WTC11 (cell line): ENCODE measurements at places on chromosomes 3 and 15. TPM values are rescaled to one million over a fixed set of nuclear protein-coding genes. Genes with fewer than 3 reads are reported as not detected.

DNA sequence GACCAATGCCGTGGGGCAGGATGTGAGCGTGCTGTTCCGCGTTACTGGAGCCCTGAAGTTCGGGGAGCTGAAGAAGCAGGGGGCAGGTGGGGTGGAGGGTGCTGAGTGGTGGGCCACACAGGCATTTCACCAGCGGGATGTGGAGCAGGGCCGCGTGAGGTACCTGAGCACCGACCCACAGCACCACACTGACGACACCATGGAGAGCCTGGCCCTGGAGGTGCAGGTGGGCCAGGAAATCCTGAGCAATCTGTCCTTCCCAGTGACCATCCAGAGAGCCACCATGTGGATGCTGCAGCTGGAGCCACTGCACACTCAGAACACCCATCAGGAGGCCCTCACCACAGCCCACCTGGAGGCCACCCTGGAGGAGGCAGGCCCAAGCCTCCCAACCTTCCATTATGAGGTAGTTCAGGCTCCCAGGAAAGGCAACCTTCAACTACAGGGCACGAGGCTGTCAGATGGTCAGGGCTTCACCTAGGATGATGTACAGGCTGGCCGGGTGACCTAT, 179.6 kb downstream of the TBC1D2B start:
- no peaks in the 10 kb centered on the region for H3K27me3 ChIP-seq
- no peak overlapping the region for H3K4me3 ChIP-seq
- no peak overlapping the region for H3K27ac ChIP-seq

DNA sequence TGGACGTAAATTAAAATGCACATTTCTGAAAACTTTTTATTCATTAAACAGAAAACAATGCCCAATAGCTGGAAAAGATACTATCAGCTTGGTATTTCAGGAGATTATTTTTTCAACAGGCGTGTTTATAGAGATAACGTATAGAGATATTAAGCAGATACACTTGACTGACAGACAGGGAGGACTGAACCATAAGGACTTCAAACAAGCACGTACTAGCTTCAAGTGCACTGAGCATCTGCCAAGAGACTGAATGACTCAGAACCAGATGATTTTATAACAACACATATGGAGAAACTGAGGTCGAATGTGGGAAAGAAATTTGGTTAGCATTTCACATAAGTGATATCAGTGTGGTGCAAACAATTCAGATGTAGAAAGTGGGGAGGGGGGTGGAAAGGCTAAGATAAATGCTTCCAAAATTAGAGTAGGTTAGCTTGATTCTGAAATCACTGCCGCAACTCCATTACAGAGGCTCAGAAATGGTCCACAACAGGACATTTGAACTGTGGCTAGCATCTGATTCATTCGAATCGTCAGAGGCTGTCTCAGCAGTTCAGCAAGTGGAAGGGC, 103.5 kb downstream of the SEMA6D start:
- no peak overlapping the region for H3K4me3 ChIP-seq
- H3K27me3 ChIP-seq, result no peaks in the 10 kb centered on the region; the same call in 1 of the 2 replicates
- H3K4me1 ChIP-seq, result peaks cover 40% of the 10 kb centered on the region

DNA sequence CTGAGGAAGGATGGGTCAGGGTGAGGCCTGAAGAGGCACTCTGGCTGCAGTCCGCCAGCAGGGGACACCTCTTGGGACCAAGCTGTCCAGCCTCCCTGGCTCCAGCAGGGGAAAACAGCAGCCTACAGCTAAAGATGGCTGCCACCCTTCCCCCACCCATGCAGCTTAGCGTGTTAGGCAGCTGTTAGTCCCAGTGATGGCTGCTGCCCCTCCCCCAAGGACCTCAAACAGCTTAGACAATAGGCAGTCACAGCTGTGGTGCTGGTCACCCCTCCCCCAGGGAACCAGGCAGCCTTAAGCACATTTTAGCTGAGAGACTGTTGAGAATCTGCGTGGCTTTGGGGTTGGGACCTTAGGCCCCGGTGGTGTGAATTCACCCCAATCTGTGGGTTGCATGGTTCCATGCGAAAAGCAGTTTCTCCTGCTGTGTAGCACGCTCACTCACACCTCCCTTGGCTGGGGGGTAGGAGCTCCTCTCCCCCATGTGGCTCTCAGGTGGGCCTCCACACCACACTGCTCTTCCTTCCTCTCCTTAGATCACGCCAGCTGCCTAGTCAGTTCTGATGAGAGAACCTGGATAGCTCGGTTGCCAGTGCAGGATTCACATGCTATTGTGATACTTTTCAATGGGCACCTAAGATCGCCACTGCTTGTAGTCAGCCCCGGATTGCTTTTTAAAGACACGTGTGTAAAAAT, 140.5 kb upstream of the CADPS start:
- peak overlapping the region; percentile 95 for H3K27ac ChIP-seq
- H3K27me3 ChIP-seq, result no peaks in the 10 kb centered on the region
- H3K4me3 ChIP-seq, result no peak overlapping the region; the same call in 1 of the 2 replicates
- peaks cover 42% of the 10 kb centered on the region for H3K4me1 ChIP-seq

- no peaks in the 10 kb centered on the region for H3K36me3 ChIP-seq
- H3K4me1 ChIP-seq, result no peaks in the 10 kb centered on the region
- no peak overlapping the region for H3K27ac ChIP-seq
- no peak overlapping the region for H3K4me3 ChIP-seq
Observed at GRCh38 chr3:141341536-141341935, 26.8 kb upstream of the ZBTB38 start.

The SLC25A26 gene
- total RNA-seq, result 29.1 to 31.0 TPM (median 30.2 TPM) in 3 replicates

The GOLGA6L4 gene
- 2.1 to 3.5 TPM (median 2.4 TPM) in 3 replicates for total RNA-seq

GRCh38 chr3:192875971-192876565, 41.6 kb downstream of the MB21D2 start:
- H3K4me1 ChIP-seq, result peaks cover 58% of the 10 kb centered on the region
- DNase-seq, result no peak
- H3K27ac ChIP-seq, result no peak overlapping the region; the same call in 1 of the 2 replicates
- no peaks in the 10 kb centered on the region for H3K36me3 ChIP-seq
- no peak overlapping the region for H3K4me3 ChIP-seq
- H3K27me3 ChIP-seq, result no peaks in the 10 kb centered on the region

The CCR3 gene
- not detected in 3 replicates for total RNA-seq

The UBR1 gene
- 17.2 to 18.9 TPM (median 17.9 TPM) in 3 replicates for total RNA-seq

The TRPM1 gene
- total RNA-seq, result 0.32 to 1.2 TPM (median 0.77 TPM) in 3 replicates

The RTP3 gene
- total RNA-seq, result not detected in 3 replicates

DNA sequence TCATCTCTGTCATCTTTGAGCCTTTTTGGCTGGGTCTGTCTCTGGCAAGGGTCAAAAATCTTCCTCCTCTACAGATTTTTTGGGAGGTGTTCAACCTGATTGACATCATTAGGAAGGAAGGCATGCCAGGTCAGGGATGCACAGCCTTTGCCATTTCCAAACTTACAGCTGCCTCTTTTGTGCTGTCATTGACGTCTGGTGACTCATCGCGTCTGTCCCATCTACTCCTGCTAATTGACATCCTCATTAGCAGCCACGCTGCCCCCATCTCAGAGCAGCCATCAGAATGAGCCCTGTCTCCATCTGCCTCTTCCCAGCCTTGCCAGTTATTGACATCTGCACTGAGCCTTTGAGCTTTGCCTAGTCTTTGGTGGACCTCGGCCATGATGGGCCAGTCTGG, 53.0 kb downstream of the PDIA5 start:
- H3K27ac ChIP-seq, result no peak overlapping the region
- H3K4me1 ChIP-seq, result peaks cover 18% of the 10 kb centered on the region
- no peak overlapping the region for H3K4me3 ChIP-seq
- peaks cover 46% of the 10 kb centered on the region for H3K36me3 ChIP-seq

- H3K27ac ChIP-seq, result no peak overlapping the region
- peaks cover 14% of the 10 kb centered on the region for H3K27me3 ChIP-seq
- H3K4me3 ChIP-seq, result peak overlapping the region; percentile 72
Observed at GRCh38 chr3:120349855-120350125, 636 bp upstream of the LRRC58 start.

The HRH1 gene
- total RNA-seq, result 0.05 TPM in 1 of 3 replicates, not detected in the others

- H3K27ac ChIP-seq, result no peak overlapping the region
- peaks cover 10% of the 10 kb centered on the region for H3K36me3 ChIP-seq
- H3K4me1 ChIP-seq, result peaks cover 3% of the 10 kb centered on the region; the same call in 1 of the 2 replicates
- H3K4me3 ChIP-seq, result no peak overlapping the region
- no peak for DNase-seq
Observed at GRCh38 chr3:175456466-175456865, 597.3 kb downstream of the NAALADL2 start.

The ZNF660 gene
- 7.8 to 11.0 TPM (median 9.0 TPM) in 3 replicates for total RNA-seq

GRCh38 chr15:57703387-57703786, 3.1 kb upstream of the POLR2M start:
- no peak overlapping the region for H3K4me3 ChIP-seq
- H3K27ac ChIP-seq, result no peak overlapping the region

DNA sequence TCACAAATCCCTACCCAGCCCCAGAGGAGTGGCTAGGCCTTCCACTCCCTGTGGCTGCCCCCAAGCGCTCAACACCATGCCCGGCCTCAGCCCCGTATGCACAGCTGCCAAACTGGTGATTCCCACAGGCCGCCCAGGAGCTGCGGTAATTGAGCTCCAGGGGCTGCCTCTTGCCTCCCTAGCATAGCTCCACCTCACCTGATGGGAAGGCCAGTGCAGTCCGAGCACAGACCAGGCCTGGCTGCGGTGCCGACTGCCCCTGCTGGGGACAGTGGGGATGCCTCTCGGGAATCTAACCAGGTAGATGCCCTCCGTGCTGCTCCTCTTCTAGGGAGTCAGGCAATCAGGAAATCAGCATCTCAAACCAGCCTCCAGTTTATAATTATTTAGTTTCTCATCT, 25.9 kb downstream of the SCN5A start:
- peak; percentile 69 for DNase-seq
- H3K27ac ChIP-seq, result no peak overlapping the region
- peaks cover 6% of the 10 kb centered on the region for H3K4me1 ChIP-seq

The CLDN16 gene
- not detected in 3 replicates for total RNA-seq

The GABRR3 gene
- total RNA-seq, result not detected in 3 replicates

DNA sequence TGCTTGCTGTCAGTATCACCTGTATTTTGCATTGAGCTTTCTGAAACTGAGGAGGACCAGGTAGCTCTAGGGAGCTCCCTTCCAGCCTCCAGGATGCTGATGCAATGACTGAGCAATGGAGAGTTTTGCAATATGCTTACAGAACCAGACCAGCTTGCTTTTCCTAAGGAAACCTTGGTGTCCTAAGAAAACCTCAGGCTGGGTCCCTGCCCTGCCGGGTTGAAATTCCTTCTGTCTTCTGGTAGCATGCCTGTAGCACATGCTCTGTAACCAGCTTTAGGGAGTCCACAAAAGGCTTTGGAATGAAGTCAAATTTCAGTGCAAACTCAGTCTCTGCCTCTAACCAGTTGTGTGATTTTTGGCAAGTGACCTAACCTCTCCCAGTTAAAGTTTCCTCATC, 65.8 kb upstream of the GSK3B start:
- H3K27ac ChIP-seq, result no peak overlapping the region
- H3K36me3 ChIP-seq, result peaks cover 12% of the 10 kb centered on the region
- peak; percentile 19 for DNase-seq
- 0 out of 2 replicates have a peak, but pooled peaks cover 2% of the 10 kb centered on the region for H3K4me1 ChIP-seq

The GREM1 gene
- total RNA-seq, result 0.59 to 1.4 TPM (median 0.71 TPM) in 3 replicates

- no peak for DNase-seq
- H3K27ac ChIP-seq, result no peak overlapping the region
- H3K36me3 ChIP-seq, result no peaks in the 10 kb centered on the region
- peaks cover 32% of the 10 kb centered on the region for H3K4me1 ChIP-seq
- no peaks in the 10 kb centered on the region; the same call in 1 of the 2 replicates for H3K27me3 ChIP-seq
Observed at GRCh38 chr3:171822431-171823106, 12.3 kb upstream of the PLD1 start.

DNA sequence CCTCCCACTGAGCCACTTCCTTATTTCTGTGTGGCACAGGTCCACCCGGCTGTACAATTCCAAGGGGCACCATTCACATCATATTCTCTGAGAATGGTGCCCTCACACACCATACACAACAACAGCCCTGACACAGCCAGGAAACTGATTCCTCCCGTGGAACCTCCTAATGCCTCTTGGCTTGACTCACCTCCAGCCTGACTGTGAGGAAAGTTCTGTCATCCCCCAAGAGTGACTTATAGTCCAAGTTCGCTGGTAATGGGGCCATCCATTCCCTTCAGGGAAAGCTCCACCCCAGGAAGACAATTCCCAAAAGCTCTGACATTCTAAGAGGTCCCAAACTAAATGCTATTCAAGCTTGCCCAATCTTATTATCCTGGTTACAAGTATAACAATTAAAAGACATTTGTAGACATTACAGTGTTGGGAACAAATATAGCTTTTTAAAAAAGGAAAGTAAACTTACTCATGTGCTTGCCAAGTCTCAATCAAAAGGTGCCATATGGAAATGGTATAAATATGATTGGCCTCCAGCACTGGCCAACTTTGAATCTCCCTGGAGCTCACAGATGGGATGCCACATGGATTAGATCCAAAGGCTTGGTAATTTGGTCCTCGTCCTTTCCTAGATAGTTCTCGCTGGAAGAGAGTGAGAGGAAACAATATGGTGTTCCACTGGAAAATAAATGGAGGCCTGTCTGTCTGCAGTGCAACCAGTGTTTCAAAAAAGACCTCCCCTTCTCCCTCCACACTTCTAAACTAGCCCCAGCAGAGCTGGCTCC, 56.3 kb upstream of the PSMD6 start:
- no peak for DNase-seq
- peaks cover 14% of the 10 kb centered on the region for H3K4me1 ChIP-seq

- H3K4me3 ChIP-seq, result no peak overlapping the region
- no peaks in the 10 kb centered on the region for H3K36me3 ChIP-seq
- H3K4me1 ChIP-seq, result no peaks in the 10 kb centered on the region
- no peaks in the 10 kb centered on the region for H3K27me3 ChIP-seq
- H3K27ac ChIP-seq, result no peak overlapping the region
- DNase-seq, result no peak
Observed at GRCh38 chr3:94607778-94608177, 544.9 kb downstream of the NSUN3 start.

DNA sequence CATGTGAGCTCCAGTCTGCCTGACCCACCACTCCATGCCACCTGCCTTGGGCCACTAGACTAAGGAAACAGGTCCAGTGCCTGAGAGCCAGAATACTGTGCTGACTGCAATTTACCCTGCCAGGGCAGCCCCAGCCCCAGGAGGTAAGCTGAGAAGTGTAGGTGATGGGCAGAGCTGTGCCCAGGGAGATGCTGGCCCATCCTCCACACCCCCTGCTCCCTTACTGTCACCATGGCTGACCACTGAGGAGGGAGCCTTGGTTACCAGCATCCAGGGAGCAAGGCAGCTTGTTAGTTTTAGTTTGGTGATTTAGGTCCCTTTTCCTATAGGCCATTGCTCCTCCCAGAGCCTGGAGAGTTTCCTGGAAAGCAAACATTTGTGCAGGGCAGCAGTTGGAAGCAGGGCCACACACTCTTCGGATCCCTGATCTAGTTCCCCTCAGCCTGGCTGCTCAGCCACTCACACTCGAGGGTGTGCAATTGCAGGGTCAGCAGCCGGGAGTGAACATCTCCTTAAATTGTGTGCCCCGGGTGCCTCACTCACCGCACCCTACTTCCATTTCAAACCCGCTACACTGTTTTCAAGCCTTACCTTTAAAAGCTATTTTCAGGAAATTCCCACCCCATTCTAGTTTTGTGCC, 2.0 kb downstream of the GALNT15 start:
- peaks cover 29% of the 10 kb centered on the region for H3K4me1 ChIP-seq
- peaks cover 4% of the 10 kb centered on the region; the same call in 1 of the 2 replicates for H3K27me3 ChIP-seq
- no peak overlapping the region for H3K27ac ChIP-seq
- no peak overlapping the region for H3K4me3 ChIP-seq
- H3K36me3 ChIP-seq, result no peaks in the 10 kb centered on the region
